ENCODE measurements at places on chromosomes 7 and 10. TPM values are rescaled to one million over a fixed set of nuclear protein-coding genes. Genes with fewer than 3 reads are reported as not detected.

The PRLHR gene
- total RNA-seq, result 0.06 TPM

DNA sequence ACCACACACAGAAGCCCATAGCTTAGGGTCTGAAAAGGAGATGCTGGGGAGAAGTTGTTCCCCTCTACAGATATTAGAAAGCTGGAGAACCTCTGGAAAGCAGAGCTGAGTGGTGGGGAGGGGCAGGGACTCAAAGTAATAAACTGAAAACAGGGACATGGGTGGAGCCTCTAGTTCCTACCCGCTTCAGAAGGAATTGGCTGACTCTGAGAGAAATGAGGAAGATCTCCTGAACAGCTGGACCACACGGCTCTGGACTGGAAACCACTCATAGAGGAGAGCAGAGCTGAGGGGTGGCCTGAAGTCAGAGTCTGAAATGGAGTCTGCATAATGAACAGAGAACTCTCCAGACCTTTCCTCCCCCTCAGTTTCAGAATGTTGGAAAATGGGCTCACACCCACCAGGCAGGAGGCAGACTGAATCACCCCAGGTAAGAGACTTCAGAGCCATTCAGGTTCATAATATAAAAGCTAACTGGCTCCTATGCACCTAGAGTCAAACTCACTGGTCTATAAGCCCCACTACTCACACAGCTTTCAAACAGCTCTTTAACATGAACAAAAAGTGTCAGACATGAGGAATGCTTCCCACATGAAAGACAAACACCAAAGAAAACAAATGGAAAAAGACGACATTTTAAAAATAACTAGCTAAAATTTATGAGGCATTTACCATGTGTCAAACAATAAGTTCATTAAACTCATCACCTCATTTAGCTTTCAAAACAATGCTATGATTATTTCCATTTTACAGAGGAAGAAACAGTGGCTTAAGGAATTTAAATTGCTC is 68.1 kb downstream of the RNF216 start:
- H3K4me3 ChIP-seq, result no peak overlapping the region

- no peak for DNase-seq
- H3K4me1 ChIP-seq, result peaks cover 82% of the 10 kb centered on the region
- H3K27ac ChIP-seq, result no peak overlapping the region
- H3K36me3 ChIP-seq, result peaks cover 4% of the 10 kb centered on the region
Observed at GRCh38 chr7:131097662-131098376, 229.9 kb upstream of the MKLN1 start.

GRCh38 chr10:24884316-24884715 is 68.1 kb downstream of the PRTFDC1 start:
- H3K27ac ChIP-seq, result no peak overlapping the region
- no peaks in the 10 kb centered on the region for H3K27me3 ChIP-seq
- H3K4me3 ChIP-seq, result no peak overlapping the region

The SAMD9L gene
- total RNA-seq, result 3.6 TPM

- DNase-seq, result no peak
- H3K27ac ChIP-seq, result no peak overlapping the region
- H3K4me3 ChIP-seq, result no peak overlapping the region
- H3K4me1 ChIP-seq, result no peaks in the 10 kb centered on the region
- no peaks in the 10 kb centered on the region for H3K36me3 ChIP-seq
- no peaks in the 10 kb centered on the region for H3K27me3 ChIP-seq
Observed at GRCh38 chr7:157938211-157938610, 601.4 kb downstream of the DNAJB6 start.

- H3K36me3 ChIP-seq, result peaks cover 27% of the 10 kb centered on the region
- no peaks in the 10 kb centered on the region for H3K27me3 ChIP-seq
- no peaks in the 10 kb centered on the region for H3K4me1 ChIP-seq
- no peak for DNase-seq
- no peak overlapping the region for H3K27ac ChIP-seq
Observed at GRCh38 chr7:2583798-2584580, 25.2 kb downstream of the IQCE start.

The DNAJC12 gene
- 7.8 TPM for total RNA-seq

The KBTBD2 gene
- 65.6 TPM for total RNA-seq

The SLC13A1 gene
- not detected for total RNA-seq

GRCh38 chr10:130545697-130546096 is 409.5 kb downstream of the GLRX3 start:
- no peak overlapping the region for H3K27ac ChIP-seq
- peaks cover 15% of the 10 kb centered on the region for H3K27me3 ChIP-seq
- no peaks in the 10 kb centered on the region for H3K4me1 ChIP-seq
- H3K36me3 ChIP-seq, result no peaks in the 10 kb centered on the region

- no peaks in the 10 kb centered on the region for H3K27me3 ChIP-seq
- no peak overlapping the region for H3K27ac ChIP-seq
- H3K36me3 ChIP-seq, result peaks cover 80% of the 10 kb centered on the region
- no peak overlapping the region for H3K4me3 ChIP-seq
- no peaks in the 10 kb centered on the region for H3K4me1 ChIP-seq
- no peak for DNase-seq
Observed at GRCh38 chr10:100153239-100153825, 32.5 kb downstream of the ERLIN1 start.

DNA sequence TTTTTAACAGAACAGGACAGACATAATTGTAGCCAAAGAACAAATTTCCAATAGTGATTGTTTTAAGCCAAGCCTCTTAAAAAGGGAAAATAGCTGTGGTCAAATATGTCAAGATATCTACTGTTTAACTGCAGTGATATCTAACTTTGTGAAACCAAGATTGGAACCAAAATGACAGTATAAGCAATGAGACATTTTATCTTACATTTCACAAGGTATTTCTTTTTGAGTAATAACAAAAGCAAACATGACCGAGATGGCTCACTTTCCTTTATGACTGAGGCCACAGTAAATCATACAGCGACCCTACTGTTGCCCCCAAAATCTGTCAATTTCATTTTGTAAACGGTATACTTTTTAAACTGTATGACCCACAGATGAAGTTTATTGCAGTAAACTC is 215.8 kb downstream of the MLLT10 start:
- no peak overlapping the region for H3K27ac ChIP-seq
- H3K27me3 ChIP-seq, result no peaks in the 10 kb centered on the region
- DNase-seq, result no peak
- H3K4me3 ChIP-seq, result no peak overlapping the region
- H3K4me1 ChIP-seq, result no peaks in the 10 kb centered on the region

GRCh38 chr7:68684246-68684839 is 913.9 kb upstream of the AUTS2 start:
- H3K36me3 ChIP-seq, result no peaks in the 10 kb centered on the region
- no peak overlapping the region for H3K27ac ChIP-seq
- H3K27me3 ChIP-seq, result no peaks in the 10 kb centered on the region
- DNase-seq, result no peak
- no peak overlapping the region for H3K4me3 ChIP-seq

GRCh38 chr7:1169409-1170368 is 9.7 kb upstream of the ZFAND2A start:
- peak overlapping the region; percentile 58 for H3K4me3 ChIP-seq
- H3K27me3 ChIP-seq, result no peaks in the 10 kb centered on the region
- no peak overlapping the region for H3K27ac ChIP-seq
- H3K4me1 ChIP-seq, result peaks cover 4% of the 10 kb centered on the region
- peaks cover 9% of the 10 kb centered on the region for H3K36me3 ChIP-seq

The VWA2 gene
- not detected for total RNA-seq

The ENTPD1 gene
- 1.6 TPM for total RNA-seq

DNA sequence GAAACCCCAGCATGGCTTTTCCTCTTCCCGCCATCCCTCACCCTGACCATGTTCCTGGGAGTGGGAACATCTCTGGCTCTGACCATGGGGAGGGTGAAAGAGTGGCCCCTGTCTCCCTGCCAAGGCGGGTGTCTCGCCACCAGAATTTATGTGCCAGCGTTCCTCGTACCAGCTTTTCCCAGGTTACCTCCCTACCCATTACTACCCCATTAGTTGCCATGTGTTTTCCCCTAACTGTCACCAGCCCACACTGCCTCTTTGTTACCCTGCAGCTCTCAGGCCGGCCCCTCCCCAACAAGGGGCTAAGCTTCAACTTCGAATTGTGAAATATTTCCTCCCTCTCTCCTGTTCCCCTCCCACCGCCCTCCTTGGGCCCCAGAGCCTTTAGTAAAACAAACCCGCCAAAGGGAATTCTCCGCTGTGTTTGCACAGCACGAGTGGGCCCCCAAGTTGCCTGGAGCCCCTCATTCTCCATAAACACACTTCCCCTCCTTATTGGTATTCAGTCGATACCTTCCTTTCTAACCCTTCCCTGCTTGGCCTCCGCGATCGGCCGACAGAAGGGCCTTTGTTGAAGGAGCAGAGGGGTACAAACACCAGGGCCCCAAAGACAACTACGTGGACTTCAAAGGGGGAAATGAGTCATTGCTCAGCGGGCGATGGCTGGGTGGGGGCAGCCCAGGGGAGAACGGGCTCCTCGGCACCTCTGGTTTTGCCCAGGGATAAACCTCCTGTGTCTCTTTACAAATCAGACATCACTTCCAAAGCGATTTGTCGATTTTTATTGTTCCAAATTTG is 45.5 kb downstream of the SLIT1 start:
- H3K4me1 ChIP-seq, result no peaks in the 10 kb centered on the region
- no peaks in the 10 kb centered on the region for H3K36me3 ChIP-seq
- DNase-seq, result no peak
- H3K4me3 ChIP-seq, result no peak overlapping the region
- no peak overlapping the region for H3K27ac ChIP-seq

The SOSTDC1 gene
- not detected for total RNA-seq

DNA sequence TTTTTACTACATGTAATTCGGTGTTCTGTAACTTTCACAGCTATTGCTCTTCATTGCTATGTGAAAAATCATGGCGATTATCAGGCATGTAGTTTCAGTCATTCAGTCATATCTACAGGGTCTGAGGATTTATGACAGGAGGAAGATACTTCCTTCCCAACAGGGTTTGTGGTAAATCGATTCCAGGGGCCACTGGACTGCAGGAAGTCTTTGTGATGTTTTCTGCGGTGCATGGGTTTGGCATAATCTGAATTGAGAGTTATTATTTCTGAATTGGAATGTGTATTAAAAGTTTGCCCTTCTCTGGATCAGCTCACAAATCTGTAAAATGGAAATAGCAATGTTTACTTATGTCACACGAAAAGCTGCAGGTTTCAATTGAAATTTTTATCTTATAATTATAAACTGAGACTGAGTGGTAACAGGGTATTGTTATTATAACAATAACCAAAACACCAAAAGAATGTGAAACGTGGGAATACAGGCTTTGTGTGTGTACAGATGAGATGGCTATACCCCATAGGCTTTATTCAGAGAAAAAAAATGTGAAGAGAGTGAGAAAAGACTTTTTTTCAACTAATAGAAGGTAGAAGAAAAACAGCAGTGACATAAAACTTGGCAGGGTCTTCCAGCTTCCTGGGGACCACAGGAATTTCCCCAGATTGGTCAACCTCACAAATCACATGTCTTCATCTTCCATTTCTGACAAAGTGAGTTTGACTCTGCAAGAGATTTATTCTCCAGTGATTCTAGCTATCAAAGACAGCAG is 307.7 kb upstream of the NFE2L3 start:
- H3K4me1 ChIP-seq, result peaks cover 88% of the 10 kb centered on the region
- DNase-seq, result no peak
- peak overlapping the region; percentile 85 for H3K27ac ChIP-seq
- H3K27me3 ChIP-seq, result no peaks in the 10 kb centered on the region
- H3K36me3 ChIP-seq, result no peaks in the 10 kb centered on the region
- no peak overlapping the region for H3K4me3 ChIP-seq

- no peak overlapping the region for H3K4me3 ChIP-seq
- no peaks in the 10 kb centered on the region for H3K36me3 ChIP-seq
- no peak overlapping the region for H3K27ac ChIP-seq
- no peaks in the 10 kb centered on the region for H3K27me3 ChIP-seq
- peaks cover 14% of the 10 kb centered on the region for H3K4me1 ChIP-seq
Observed at GRCh38 chr7:159007996-159008389, 136.7 kb downstream of the VIPR2 start.

GRCh38 chr10:7477538-7478334 is 66.9 kb upstream of the SFMBT2 start:
- DNase-seq, result no peak
- no peaks in the 10 kb centered on the region for H3K36me3 ChIP-seq
- H3K4me1 ChIP-seq, result no peaks in the 10 kb centered on the region
- H3K27me3 ChIP-seq, result peaks cover under 1% of the 10 kb centered on the region

Measured in psoas muscle (tissue), 8 donors.